ENCODE measurements at places on chromosomes 13 and 19.

- DNase-seq = peak; percentile 53
Observed at GRCh38 chr13:80341756-80342370, 937 bp upstream of the SPRY2 start.

DNA sequence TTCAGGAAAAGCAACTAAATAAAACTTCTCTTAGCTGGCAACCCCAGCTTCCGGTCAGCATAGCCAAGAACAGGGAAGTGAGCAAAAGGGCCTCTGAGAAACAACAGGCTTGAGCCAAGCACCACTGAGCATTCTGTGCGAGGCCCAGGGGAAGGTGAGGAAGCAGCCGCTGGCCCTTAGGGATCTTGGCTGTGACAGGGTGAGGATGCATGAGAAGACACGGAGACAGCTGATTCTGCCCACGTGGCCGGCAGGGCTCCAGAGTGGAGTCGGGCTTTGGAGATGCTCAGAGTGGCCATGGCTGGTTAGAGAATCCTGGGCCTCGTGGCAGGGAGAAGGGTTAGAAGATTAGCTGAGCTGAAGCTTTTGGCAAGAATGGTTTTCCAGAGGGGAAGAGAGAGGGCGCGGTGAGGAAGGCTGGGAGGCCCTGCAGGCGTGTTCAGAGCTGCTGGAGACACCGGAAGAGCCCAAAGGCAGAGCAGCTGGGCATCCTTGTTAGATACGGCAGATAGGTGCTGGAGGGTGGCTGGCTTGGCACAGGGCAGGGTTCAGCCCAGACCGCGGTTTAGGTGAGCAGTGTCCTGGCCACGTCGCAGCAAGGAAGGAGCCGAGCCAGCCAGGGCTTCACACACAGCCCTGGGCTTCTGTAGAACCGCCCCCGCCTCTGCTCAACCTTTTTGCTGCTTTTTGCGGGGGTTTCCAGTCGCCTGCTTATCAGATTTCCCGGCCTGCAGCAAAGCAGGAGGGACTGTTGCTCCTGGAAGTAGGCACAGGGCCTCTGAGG, 17.3 kb downstream of the UPF1 start:
- peak; percentile 26 for DNase-seq

DNA sequence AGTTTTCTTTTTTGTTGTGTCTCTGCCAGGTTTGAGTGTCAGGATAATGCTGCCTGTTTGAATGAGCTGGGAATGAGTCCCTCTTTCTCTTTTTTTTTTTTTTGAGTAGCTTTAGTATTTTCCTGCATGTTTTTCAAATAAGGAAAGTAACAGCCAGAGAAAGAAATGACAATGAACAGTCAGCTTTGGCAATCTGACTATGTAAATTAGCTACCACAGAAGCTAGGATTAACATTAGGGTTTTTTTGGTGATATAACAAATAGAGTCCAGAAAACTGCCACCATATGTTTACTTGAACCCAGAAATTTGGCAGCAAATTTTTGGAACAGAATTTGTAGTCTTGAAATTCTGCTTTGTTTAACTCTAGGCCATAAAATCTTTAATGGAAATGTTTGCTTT, 50.5 kb downstream of the SGCG start:
- DNase-seq = no peak

DNA sequence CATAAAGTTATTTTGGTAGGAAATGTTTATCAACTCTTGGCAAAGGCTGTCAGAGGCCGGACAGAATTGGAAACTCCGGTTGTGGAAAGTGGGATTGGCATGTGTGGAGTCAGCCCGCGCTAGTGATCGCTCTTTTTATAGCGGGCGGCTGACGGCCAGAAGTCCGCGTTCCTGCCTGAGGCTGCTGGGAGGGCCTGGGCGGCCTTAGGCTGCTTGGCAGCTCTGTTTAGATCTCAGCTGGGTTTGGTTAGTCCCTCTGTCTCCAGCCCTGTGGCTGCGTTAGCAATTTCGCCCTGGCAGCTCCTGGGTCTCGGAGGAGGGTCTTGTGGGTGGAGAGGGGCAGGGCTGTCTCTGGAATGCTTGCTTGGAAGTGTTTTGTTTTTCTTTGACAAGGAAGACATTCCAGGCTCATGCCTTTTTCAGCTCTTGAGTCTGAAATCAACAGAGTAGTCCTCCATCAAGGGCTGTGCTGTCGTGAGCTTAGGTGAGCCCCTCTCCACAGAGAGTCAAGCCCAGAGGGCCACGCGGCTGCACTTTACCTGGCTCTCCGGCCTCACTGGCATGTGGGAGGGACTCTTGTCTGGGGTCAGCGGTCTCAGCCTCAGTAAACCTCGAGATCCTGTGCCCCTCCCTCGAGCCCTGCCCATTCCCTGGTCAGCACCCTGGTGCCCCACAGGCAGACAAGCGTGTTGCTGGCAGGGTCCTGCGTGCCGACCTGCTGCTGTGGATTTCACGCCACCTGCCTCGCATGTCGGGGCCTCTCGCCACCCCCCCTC, 22.5 kb downstream of the DOT1L start:
- no peak for DNase-seq

- DNase-seq = no peak
Observed at GRCh38 chr19:2044709-2045500, 6.1 kb downstream of the MKNK2 start.

- DNase-seq = no peak
Observed at GRCh38 chr19:43667876-43668405, 2.0 kb downstream of the PLAUR start.

- no peak for DNase-seq
Observed at GRCh38 chr13:71464686-71465085, 402.3 kb downstream of the DACH1 start.

DNA sequence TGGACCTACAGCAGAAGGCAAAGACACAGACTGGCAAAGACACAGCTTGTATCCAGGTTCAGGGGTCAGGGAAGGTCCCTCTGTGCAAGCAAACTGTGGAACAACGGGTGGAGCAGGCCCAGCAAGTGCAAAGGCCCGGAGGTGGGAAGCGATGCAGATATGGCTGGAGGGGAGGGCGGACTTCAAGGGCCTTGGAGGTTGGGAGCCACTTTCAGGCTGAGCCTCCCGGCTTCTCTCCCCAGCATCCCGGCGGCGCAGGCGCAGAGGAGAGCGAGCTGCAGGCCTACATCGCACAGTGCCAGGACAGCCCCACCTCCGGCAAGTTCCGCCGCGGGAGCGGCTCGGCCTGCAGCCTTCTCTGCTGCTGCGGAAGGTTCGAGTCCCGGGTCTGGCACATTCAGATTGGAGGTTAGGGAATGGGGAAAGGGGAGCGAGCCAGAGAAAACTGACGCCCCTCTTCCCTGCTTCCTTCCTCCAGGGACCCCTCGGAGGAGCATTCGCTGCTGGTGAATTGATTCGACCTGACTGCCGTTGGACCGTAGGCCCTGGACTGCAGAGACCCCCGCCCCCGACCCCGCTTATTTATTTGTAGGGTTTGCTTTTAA, 2.1 kb upstream of the PNPLA6 start:
- no peak for DNase-seq

DNA sequence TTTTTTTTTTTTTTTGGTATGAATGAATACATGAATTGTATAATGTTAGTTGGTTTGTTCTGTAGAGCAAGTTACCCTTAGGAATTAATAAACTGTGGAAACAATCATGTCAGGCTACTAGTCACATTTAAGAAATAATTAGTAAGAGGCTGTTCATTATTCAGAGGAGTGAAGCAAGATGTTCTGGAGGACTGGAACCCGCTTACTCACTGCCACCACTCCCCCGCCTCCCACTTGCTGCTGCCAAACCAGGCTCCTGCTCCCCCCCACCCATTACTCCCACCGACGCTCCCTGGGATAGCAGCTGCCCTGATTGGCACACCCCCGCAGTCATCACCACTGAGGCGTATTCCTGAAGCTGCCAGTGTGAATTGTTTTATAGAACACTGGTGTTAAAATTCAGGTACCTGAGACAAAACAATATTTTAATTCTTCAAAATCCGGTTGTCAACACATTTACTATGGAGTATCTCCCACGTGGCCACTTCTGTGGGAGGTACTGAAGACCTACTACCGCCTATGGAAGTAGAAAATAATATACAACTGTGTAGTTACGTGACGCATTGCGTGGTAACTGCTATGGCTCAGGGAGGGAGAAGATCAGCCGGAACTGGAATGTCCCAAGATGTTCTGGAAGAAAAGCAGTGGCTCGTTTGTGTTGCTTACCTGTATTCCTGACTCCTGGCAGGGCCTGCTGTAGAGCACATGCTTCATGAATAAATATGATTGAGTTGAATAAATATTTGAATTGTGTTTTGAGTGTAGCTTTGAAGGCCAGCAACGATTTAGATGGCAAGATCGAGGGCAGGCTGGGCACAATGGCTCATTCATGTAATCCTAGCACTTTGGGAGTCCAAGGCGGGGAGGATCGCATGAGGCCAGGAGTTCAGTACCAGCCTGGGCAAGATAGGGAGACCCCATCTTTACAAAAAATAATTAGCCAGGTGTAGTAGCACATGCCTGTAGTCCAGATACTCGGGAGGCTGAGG, 1.7 kb downstream of the DPY19L3 start:
- DNase-seq = no peak

- DNase-seq = peak; percentile 24
Observed at GRCh38 chr19:8811315-8812172, 20.6 kb downstream of the ZNF558 start.

DNA sequence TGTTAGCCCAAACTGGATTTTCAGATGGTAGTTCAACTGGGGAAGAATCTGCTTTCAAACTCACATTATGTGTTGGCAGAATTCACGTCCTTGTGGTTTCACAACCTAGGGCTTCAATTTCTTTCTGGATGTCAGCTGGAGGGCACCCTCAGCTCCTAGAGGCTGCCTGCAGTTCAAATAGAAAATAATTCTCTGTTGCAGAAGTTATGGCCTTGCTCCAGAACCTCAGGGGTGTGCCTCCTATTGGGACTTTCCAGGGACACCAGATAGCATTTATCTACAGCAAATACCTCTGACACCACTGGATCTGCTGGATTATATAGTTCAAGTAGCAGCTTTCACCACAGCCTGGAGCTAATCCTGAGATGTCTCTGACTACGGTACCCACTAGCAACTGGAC, 11.8 kb upstream of the RB1 start:
- DNase-seq = peak; percentile 41

- DNase-seq = no peak
Observed at GRCh38 chr19:5743630-5744029, 23.2 kb downstream of the CATSPERD start.

DNA sequence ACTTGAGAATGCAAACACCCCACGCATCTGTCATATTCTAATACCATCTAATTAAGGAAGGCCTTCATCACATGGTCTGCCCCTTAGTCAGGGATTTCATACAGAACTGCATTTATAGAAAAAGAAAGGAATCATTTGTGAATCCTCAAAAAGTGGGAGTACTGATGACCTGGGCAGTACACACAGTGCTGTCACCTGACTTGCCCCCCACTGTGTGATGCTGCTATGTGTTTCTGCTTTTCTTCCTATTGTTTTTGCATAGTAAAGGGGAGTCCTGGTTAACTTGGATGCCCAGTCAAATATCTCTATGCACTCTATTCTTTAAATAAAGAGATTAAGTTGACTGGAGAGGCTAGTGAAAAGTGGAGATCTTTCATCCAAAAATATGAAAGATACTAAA, 1921.2 kb upstream of the PRR20A start:
- DNase-seq = no peak

GRCh38 chr13:71621174-71622124, 245.6 kb downstream of the DACH1 start:
- no peak for DNase-seq

DNA sequence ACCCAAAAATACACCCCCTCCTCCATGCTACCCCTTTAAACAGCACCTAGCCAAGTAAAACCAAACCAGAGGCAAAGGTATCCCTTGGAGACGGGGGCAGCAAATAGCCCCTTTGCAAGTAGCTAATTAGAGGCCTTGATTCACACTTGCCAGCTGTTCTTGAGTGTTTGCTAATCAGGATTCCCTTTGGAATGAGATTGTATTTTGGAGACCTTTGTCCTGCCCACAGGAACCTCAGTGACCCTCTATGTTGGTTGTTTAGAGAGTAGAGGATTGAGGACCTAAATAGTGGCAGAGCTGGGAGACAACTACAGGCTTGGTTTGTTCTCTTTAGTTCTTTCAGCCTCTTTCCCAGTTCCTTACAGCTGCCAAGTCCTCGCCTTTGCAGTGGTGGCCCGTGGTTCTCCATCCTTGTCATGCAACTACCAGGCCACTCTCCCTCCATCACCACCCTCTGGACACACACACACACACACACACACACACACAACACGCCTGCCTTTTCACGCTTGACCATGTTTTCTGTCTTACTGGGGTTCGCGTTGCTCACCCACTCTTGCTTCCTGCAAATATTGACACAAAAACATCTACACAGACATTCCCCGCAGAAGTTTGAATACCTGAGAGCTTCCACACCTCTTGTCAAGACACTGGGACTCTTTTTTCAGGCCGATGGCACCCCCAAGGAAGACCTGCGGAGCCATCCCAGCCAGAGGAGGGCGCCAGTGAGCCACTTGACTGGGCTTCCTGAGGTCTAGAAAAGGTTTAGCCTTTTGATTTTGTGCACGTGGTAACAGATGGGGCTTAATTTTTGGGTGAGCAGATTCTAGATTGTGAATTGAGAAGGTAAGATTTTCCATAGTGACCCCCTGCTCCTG, 80.0 kb upstream of the GPR183 start:
- DNase-seq = peak; percentile 77

DNA sequence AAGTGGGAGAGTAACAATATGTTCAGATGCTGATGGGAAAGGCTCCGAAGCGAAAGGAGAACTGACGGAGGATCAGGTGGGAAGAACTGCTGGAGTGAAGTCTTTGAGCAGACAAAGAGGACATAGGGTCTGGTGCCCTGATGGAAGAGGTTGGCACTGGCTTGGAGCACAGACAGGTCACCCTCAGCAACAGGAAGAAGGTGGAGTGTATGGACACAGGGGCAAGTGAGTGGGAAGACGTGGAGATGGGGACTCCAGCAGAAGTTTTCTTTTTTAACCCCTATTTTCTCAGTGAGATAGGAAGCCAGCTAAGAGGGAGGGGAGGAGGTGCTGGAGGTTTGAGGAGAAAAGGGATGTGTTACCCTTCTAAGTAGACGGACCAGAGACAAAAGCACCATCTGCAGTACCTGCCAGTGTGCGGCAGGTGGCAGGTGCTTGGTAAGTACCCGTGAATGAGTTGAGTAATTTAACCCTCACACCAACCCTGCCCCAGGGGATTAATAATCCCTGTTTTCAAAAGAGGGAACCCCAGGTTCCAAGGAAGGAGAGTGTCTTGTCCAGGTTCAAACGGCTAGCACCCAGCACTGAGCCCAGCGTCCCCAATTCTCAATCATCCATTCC, 11.2 kb downstream of the HAS1 start:
- DNase-seq = peak; percentile 42

DNA sequence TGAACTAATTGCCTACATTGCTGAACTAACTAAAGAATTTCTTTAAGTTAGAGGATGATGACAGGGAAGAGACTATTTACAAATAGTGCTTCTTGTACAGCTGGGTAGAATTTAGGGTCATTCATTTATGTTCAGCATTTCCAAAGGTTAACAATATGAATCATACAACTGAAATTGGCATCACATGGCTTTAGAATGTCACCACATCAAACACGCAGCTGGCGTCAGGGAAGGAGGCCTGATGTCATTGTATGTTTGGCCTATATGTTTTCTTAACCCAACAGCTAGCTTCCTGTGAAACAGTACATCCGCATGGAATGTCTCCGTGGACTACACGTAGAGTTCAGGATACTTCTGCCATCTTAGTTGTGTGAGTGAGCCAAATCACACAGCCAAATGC, 99.0 kb upstream of the TNFSF11 start:
- no peak for DNase-seq

- no peak for DNase-seq
Observed at GRCh38 chr13:80555796-80556678, 215.1 kb upstream of the SPRY2 start.

- DNase-seq = peak; percentile 70
Observed at GRCh38 chr13:27081893-27082679, 89.5 kb downstream of the USP12 start.

- no peak for DNase-seq
Observed at GRCh38 chr13:109010912-109011311, 381.5 kb downstream of the MYO16 start.

Data from hematopoietic multipotent progenitor cell treated with erythropoietin and hydrocortisone succinate and interleukin-3 and kit ligand, for 6 days (in vitro differentiated cells).